GM12891 (cell line): ENCODE measurements at places on chromosomes 6 and 20.
A peak's percentile ranks its signal among the peaks of the same experiment; 100 is the strongest.

DNA sequence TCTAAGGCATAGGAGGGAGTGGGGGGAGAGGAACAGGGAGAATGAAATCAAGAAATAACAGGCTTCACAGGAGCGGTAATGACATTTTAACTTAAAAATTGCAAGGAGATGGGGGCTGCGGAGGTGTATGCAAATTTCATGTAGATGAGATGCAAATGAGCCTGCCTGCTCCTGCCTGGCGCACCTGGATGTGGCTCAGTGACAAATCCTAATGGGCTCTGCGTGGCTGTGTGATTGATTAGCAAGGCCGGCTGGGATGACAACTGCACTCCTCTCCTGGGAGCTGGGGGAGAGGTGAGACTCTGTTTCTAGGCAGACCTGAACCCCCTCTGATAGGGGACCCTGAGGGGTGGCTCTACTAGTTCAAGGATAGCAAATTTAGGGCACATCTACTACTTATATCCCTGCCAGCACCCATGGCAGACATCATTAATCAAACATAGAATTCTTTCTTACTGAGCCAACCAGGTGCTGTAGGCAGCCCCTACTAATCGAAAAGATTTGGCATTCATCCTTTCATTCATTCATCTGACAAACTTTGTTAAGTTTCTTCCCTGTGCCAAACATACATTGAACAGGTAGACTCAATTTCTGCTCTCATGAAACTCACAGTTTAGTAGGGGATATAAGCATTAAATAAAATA lies 38.4 kb upstream of the TGM2 start:
- DNase-seq, result no peak

DNA sequence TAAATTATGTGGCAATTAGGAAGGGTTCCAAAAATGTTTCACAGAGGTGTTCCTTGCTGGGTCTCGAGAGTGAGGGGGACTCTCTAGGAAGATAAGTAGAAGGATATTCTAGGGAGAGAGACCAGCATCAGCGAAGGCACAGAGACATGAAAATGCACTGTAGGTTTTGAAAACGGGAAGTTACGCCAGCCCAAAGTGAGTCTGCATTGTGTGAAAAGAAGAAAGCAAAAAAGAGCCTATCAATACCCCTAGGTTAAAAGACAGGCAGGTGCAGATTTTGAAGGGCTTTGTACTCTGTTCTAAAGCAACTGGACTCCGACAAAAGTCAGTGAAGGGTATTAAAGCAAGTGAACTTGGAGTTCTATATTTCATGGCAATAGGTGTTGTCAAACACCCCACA lies 25.7 kb upstream of the MRAP2 start:
- no peak for DNase-seq

- peak; percentile 78 for DNase-seq
Observed at GRCh38 chr20:63082308-63082938, 75.7 kb upstream of the BHLHE23 start.

DNA sequence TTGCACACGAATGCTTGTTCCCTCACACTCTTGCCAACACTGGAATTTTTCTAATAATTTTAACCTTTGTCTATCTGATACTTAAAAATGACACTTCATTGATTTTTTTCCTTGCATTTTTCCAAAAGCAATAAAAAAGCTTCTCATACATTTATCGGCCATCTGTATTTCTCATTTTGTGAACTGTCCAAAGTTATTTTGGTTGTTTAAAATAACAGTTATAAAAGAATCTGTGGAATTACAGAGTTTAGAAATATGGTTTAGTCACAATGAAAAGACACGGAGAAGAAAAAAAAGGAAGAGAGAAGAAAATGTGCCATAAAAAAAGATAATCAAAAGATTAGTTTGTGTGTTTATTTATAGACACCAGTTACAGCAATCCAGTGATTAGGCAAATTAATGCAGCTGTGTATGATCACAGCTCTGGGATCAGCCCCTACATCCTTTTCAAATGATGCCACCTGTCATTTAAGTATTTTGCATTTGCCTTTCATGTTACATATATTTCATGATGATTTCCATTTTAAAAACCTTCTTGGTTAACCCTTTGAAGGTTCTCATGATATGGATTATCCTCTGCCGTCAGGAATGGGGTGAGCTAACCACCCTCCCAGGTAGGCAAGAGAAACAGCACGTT lies 171.7 kb downstream of the BACH2 start:
- DNase-seq, result no peak

DNA sequence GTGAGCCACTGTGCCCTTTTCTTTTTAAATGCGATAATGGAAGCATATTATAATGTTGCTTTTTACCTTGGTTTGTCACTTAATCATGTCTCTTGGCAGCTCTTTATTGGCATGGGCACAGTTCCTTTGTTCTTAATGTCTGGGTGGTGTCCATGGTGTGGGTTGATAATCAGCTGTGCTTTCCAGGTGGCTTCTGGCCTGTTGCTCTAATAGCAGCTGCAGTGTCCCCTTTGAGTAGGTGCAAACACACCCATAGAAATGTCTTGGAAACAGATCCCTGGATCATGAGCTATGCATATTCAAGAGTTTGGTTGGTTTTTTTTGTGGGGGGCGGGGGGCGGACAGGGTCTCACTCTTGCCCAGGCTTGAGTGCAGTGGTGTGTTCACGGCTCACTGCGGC lies 29.9 kb downstream of the EFCAB8 start:
- no peak for DNase-seq

DNA sequence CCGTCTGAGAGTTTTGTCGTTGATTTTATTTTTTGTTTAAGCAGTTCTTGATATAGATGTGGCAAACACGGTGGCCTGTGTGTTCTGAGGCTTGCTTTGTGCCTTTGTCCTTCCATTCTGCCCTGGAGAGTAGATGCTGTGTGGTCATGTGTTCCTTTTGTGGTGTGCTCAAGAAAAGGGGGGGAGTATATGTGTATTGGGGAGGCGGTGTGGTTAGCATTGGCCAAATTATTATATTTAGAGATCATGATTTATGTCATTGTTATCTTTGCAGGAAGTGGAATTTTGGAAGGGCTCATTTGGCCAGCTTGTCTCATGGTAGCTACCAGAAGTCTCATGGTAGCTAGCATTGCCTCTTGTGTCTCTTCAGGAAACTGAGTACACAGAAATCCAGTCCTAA lies 16.4 kb downstream of the RREB1 start:
- DNase-seq, result no peak
